ENCODE measurements at places on chromosomes 5 and 9.

- no peak overlapping the region for H3K4me3 ChIP-seq
- H3K36me3 ChIP-seq: no peaks in the 10 kb centered on the region
- no peak overlapping the region for H3K27ac ChIP-seq
- H3K27me3 ChIP-seq: no peaks in the 10 kb centered on the region
- no peak for DNase-seq
Observed at GRCh38 chr9:127049044-127049443, 73.4 kb downstream of the ANGPTL2 start.

GRCh38 chr5:7436521-7436920, 40.6 kb downstream of the ADCY2 start:
- no peak overlapping the region for H3K27ac ChIP-seq
- H3K27me3 ChIP-seq: no peaks in the 10 kb centered on the region
- no peak for DNase-seq
- no peaks in the 10 kb centered on the region for H3K4me1 ChIP-seq
- H3K36me3 ChIP-seq: no peaks in the 10 kb centered on the region

DNA sequence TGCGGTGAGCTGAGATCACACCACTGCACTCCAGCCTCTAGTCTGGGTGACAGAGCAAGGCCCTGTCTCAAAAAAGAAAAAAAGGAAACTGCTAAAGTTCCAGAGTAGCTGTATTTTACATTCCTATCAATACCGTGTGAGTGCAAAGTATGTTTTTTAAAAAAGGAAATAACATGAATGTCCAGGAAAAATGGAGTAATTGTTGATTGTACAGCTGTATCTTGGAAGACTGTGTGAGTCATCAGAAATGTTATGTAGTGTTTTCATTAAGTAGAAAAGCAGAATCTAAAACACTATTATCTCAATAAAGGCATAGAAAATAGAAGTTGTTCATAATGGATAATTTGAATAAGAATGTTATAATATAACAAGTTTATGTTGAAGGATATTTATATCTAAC, 53.9 kb downstream of the ZCCHC7 start:
- H3K4me3 ChIP-seq: no peak overlapping the region
- H3K27ac ChIP-seq: no peak overlapping the region
- no peaks in the 10 kb centered on the region for H3K27me3 ChIP-seq
- DNase-seq: no peak
- H3K36me3 ChIP-seq: no peaks in the 10 kb centered on the region
- H3K4me1 ChIP-seq: no peaks in the 10 kb centered on the region

- no peak overlapping the region for H3K4me3 ChIP-seq
- no peaks in the 10 kb centered on the region for H3K27me3 ChIP-seq
- no peaks in the 10 kb centered on the region for H3K36me3 ChIP-seq
- H3K27ac ChIP-seq: no peak overlapping the region
Observed at GRCh38 chr9:132546148-132547051, 36.0 kb upstream of the BARHL1 start.

GRCh38 chr5:74424162-74424868, 216.2 kb downstream of the ENC1 start:
- H3K27me3 ChIP-seq: no peaks in the 10 kb centered on the region
- DNase-seq: no peak
- H3K27ac ChIP-seq: no peak overlapping the region
- no peak overlapping the region for H3K4me3 ChIP-seq

Data from aorta (tissue), 5 donors.